Body of pancreas (tissue), 4 donors: ENCODE measurements at places on chromosomes 16 and 17. TPM values are rescaled to one million over a fixed set of nuclear protein-coding genes. Genes with fewer than 3 reads are reported as not detected.

- no peak for DNase-seq
These were observed 280.7 kb upstream of the PSMD7 start for GRCh38 chr16:74015953-74016352.

PIRT gene
- total RNA-seq: not detected

GRCh38 chr17:4270736-4271135, 7.0 kb upstream of the ANKFY1 start:
- DNase-seq: no peak

DNA sequence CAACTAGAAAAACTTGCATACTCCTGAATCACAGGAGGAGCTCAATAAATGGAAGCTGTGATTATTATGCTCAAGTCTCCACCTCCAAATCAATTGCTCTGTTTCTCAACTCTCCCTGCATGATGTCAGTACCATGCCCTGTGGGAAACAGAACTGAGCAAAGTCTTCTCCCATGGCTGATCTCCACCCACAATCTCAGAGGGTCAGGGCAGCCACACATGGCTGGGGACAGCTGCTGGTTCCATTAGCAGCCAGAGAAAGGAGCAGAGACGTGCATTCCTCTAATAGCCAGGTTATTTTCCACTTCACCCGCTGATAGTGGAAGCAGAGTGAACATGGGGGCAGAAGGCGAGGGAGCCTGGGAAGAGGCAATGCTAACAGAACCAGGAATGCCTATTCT, 85.5 kb upstream of the TMEM132E start:
- no peak for DNase-seq

UMOD gene
- 12.7 TPM for total RNA-seq

RNF43 gene
- total RNA-seq: 10.5 TPM

GRCh38 chr17:41678907-41679739, 9.6 kb upstream of the EIF1 start:
- peak; percentile 48 for DNase-seq

DNA sequence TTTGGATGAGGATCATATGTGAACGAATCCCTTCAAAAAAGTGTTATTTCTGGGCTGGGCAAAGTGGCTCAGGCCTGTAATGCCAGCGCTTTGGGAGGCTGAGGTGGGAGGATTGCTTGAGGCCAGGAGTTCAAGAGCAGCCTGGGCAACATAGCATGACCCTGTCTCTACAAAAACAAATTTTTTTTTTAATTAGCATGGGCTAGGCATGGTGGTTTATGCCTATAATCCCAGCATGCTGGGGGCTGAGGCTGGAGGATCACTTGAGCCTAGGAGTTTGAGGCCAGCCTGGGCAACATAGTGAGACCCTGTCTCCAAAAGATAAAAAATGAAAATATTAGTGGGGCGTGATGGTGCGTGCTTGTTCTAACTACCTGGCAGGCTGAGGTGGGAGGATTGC, 4.6 kb downstream of the TAOK1 start:
- DNase-seq: no peak

EXOC3L1 gene
- total RNA-seq: 1.8 TPM

- DNase-seq: no peak
These were observed 99.8 kb upstream of the TBX2 start for GRCh38 chr17:61299517-61300513.

CHD9NB gene
- total RNA-seq: 12.5 TPM

NPW gene
- total RNA-seq: not detected

GRCh38 chr16:17278988-17279387, 191.8 kb downstream of the XYLT1 start:
- DNase-seq: peak; percentile 87

PAQR4 gene
- 13.2 TPM for total RNA-seq

PITPNM3 gene
- 3.4 TPM for total RNA-seq

GRCh38 chr17:59409336-59410048, 78.0 kb downstream of the YPEL2 start:
- DNase-seq: no peak

DNA sequence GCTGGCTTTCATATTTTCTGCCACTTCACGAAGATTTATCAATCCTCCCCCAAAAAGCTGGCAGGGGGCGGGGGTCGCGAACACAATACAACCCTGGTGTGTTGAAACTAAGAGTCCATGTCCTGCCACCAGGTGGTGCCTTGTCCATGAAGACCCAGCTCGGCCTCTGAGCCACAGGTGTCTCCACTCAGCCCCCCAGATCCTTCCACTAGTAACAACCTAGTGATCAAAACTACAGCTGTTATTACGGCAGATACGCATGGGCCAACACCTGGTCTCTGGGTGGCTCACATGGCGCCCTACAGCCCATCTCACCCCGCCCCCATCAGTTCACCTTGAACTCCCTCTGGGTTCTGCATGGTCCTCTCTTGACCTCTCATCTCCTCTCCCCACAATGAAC, 27.7 kb downstream of the USP7 start:
- DNase-seq: no peak

PDE6G gene
- not detected for total RNA-seq

DNA sequence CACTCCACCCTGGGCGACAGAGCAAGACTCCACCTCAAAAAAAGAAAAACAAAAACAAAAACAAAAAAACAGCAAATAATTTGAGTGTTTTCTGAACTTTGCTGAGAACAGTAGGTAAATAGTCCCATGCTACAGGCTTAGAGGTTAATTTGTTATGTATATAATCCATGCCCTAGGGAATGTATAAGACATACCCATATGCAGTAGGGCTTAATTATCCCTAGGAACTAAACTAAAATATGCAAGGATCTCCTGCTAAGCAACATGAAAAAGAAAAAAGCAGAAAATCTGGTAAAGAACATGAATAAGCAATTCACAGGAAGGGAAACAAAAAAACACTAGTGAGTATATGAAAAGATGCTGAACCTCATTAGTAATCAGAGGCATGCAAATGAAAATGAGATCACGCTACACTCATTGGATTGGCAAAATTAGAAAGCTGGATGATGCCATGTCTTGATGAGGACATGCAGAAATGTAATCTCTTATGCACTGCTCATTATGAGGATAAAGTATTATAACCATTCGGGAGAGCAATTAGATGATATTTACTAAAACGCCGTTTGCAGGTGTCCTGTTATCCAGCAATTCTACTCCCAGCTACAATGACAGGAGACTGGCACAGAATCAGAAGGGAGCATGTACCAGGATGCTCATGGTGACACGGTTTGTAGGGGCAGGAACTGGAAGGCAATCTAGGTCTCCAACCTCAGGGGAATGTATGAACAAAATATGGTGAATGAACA, 5.6 kb downstream of the KCTD13 start:
- no peak for DNase-seq

GRCh38 chr17:21368545-21369246, 7.5 kb upstream of the KCNJ12 start:
- DNase-seq: no peak

DNA sequence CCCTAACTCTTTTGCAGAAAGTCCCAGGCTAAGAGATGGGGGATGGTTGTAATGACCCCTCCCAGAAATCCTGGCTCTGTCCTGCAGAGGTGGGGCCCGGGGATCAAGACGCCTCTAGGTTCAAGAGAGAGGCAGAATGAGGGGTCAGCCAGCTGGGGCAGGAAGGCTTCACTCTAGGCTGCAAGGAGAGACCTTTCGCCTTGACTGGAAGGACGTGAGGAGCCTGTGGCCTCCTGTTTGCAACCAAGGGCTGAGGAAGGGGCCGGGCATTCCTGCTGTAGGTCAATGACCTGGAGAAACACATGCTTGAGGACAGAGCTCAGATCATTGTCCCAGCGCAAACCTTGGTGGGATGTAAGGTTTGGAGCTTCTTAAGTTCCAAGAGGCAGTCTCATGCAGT, 8.7 kb upstream of the CETP start:
- no peak for DNase-seq

DNA sequence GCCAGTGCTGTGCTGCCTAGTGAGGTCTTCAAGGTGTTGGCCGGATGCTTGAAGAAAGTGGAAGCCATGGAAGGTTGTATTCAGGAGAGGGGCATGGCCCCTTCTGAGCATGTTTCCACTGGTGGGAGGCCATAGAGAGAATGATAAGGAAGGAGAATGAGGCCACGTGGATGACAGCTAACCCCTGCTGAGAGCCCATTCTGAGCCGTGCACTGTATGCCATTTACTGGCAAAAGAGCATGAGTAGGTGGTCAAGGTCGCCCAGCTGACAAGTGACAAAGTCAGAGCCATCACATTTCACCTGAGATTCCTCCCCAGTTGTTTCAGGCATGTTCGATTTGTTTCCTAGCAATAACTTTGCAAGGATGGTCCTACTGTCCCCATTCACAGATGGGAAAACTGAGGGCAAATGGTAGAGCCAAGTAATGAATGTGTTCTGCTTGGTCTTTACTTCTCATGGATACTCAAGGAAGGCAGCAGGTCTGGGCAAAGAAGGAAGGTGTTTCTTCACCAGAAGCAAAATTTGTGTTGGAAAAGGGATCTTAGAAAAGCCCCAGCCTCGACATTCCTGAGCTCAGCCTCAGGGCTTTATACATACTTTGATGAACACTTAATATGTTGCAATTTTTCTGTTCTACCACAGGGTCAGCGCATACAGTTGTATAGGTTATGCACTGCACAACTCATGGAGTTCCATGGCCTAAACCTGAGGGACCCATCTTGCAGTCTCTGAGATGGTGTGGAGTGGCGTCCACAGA, 10.5 kb upstream of the NKD1 start:
- no peak for DNase-seq

CACNG1 gene
- not detected for total RNA-seq

DNA sequence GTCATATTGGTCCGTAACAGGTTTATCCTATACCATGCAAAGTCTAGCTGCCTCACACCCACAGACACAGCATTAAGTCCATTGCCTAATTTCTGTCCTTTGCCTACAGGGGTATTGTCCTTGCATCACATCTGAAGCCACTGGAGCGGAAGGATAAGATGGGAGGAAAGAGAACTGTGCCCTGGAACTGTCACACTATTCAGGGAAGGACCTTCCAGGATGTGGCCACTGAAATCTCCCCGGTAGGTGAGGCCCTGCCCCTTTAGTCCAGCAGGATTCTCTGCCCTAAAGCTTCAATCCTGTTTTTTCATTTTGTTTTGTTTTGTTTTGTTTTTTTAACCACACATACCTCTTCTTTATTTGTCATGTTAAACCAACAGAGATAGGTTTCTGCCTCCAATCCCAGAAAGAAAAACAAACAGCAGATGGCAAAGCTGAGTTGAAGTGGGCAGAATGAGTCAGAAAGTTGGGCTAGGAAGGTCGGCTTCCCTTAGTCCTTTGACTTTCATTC, 2.2 kb upstream of the EFTUD2 start:
- no peak for DNase-seq

BAHCC1 gene
- total RNA-seq: 14.8 TPM

HSD11B2 gene
- total RNA-seq: 5.4 TPM

CDH3 gene
- total RNA-seq: 0.66 TPM

TBC1D3C gene
- total RNA-seq: not detected

BIRC5 gene
- not detected for total RNA-seq

SOX8 gene
- total RNA-seq: 2.6 TPM

DNA sequence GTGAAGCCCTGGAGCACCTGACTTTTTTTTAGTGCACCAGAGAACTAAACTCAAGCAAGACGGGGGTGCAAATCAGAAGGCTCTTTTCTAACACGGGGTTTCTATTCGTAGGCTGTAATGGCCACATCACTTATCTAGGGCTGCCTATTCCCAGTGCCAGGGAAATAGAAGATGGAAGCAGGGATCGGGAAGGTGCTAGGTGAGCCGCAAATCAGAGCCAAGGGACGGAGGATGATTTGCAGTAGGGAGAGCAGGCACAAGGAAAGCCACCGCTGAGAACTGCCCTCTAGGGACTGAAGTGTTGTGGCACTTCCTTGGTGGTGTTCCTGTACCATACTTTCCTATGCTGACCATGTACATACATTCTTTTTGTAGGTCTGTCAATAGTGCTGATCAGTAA, 7.8 kb upstream of the SLC46A1 start:
- no peak for DNase-seq

CLEC10A gene
- total RNA-seq: 1.0 TPM

DNA sequence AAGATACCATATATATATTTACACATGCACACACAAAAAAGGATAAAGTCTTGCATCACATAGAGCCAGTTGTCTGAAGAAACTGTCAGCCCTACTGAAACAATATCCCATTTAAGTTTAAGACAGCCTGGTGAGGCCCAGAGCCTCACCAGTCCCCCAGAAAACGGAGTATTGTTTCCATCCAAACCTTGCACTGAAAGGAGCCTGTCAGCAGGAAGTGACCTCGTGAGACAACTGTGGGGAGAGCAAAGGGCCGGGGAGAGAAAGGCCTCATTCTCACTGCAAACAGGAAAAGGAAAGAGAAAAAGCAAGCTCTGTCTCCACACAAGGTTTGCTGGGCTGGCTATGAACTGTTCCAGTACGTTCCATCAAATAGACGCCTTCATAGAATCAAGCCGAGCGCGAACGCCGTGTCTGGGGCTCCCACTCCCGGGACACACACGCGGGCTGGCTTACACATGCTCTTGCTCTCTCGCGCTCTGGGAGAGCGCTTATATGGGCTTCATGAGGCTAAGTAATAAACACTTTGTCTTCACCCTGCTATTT, 44.4 kb upstream of the ZFHX3 start:
- no peak for DNase-seq

ARHGAP23 gene
- total RNA-seq: 5.2 TPM

GRCh38 chr16:986925-987582, 5.5 kb downstream of the SOX8 start:
- DNase-seq: no peak

DNA sequence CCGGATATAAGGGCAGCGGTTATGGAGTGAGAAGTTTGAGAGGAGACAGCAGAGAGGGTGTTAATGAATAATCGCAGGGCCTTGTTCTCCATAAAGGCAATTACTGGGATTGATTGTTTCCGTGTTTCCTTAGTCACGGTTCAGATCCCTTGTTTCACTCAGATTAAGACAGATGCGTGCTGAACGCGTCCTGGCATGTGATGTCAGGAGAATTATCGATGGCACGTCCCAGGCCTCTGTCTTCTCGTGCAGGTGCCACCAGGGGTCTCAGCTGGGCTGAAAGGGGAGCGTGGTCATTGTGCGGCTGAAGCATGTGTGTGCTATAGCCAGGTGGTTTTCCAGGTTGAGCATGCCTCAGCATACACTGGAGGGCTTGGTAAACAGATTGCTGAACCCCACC, 142.4 kb upstream of the NOL11 start:
- DNase-seq: peak; percentile 51

DNA sequence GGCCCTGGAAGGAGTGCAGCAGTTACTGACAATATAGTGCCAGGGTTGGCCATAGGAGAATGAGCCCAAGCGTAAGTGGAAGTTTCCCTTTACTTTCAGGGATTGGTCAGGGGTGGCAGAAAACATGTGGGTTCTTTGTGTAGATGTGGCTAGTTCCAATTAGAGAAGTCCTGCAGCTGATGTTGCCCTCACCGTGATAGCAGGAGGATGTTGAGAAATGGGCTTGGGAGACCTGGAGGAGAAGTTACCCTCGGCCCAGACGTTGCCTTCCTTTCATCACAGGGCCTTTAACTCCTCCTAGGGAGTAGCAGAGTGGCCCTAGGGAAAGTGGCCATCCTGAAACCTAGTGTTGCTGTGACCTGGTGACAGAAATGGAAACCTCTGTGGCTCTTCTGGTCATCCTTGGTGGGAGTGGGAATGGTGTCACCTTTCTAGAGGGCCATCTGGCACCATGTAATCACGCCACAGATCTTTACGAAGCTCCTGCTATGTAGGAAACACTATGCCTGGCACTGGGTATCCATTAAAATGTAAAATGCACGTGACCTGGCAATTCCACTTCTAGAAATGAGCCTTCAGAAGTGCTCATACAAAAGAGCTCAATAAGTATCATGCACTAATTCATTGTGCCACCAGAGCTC, 6.7 kb downstream of the TMEM92 start:
- no peak for DNase-seq
